ENCODE measurements at places on chromosomes 16 and 17. TPM values are rescaled to one million over a fixed set of nuclear protein-coding genes. Genes with fewer than 3 reads are reported as not detected.

- no peaks in the 10 kb centered on the region for H3K36me3 ChIP-seq
- H3K4me3 ChIP-seq = no peak overlapping the region
- DNase-seq = no peak
- H3K27me3 ChIP-seq = peaks cover 2% of the 10 kb centered on the region
- no peaks in the 10 kb centered on the region for H3K4me1 ChIP-seq
- no peak overlapping the region for H3K27ac ChIP-seq
Observed at GRCh38 chr16:84933774-84934631, 77.3 kb downstream of the ZDHHC7 start.

- H3K4me1 ChIP-seq = no peaks in the 10 kb centered on the region
- H3K36me3 ChIP-seq = no peaks in the 10 kb centered on the region
- DNase-seq = no peak
- H3K4me3 ChIP-seq = no peak overlapping the region
Observed at GRCh38 chr16:61105544-61105943, 930.7 kb downstream of the CDH8 start.

The PTGES3L gene
- 0.38 TPM for total RNA-seq

The MFAP4 gene
- not detected for total RNA-seq

DNA sequence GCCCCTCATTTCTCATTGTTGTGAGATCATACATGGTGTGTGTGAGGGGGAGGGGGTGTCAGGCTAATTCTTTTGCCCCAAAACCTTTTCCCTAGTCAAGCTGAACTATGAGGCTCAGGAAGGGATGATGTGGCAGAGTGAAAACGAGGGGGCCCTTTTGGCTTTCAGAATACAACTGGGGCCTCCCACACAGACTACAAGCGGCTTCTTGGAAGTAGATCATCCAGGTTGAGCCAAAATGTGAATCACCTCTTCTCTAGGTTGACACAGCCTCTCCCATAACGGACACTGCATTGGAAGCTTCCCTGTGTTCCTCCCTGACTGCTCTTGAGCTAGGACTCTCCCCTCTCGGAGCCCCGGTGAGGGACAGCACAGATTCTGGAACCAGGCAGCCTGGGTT, 2.3 kb upstream of the ALKBH5 start:
- H3K27ac ChIP-seq = no peak overlapping the region
- H3K36me3 ChIP-seq = no peaks in the 10 kb centered on the region
- no peak for DNase-seq

The UBE2Z gene
- total RNA-seq = 109 TPM

- no peaks in the 10 kb centered on the region for H3K4me1 ChIP-seq
- H3K36me3 ChIP-seq = peaks cover 13% of the 10 kb centered on the region
- H3K27ac ChIP-seq = no peak overlapping the region
- no peak overlapping the region for H3K4me3 ChIP-seq
- no peak for DNase-seq
Observed at GRCh38 chr17:22435231-22435974, 743.1 kb downstream of the KCNJ18 start.
